ENCODE measurements at places on chromosomes 3 and 15.

GRCh38 chr15:62975515-62975914 lies 67.0 kb upstream of the TPM1 start:
- no peak for DNase-seq

DNA sequence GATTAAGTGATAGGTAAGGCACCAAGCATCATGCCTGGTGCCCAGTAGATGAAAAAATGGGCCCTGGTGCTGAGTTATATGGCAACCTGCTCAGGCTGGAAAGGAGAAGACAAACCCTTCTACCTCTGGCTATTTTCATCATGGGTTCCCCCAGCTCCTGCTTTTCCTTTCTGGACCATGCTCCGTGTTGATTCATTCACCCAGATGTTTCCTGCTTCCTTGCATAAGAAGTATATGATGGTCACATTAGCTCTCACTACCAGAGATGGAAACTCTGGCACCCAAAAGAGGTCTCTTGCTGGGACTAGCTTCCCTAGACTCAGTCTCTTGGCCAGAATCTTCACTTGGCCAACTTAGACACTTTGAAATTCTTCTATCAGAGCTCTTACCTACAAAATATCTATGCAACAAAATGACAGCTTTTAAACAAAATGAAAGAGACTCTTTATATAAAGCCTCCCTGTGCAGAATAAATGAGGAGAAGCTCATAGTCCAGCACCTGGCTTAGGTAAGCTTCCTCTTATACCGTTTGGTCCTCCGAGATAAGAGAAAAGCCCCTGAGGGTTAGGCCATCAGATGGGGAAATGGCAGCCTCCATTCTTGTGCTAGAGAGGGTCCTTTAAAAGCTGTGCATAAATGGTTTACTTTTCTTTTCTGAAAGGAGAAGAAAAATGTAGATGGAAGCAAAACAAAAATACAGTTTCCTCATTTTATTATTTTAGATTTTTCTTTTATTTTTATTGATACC lies 46.8 kb upstream of the MCF2L2 start:
- no peak for DNase-seq

DNA sequence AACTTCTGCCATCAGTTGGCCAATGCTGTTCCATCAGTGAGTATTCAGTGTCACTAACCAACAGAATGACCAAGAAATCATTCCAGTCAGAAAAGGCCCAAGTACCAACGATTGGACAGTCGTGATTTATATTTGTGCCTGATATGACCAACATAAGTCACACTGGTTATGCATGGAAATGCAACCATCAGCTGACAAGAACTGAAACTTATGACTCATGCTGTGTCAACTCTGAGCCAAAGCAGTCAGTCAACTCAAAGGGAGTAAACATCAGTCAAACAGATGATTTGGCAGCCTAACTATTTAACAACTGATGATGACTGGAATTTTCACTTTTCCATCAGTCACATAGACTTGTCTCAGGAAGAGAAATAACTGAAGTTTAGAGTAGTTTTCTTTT lies 142.4 kb downstream of the ANXA2 start:
- no peak for DNase-seq

DNA sequence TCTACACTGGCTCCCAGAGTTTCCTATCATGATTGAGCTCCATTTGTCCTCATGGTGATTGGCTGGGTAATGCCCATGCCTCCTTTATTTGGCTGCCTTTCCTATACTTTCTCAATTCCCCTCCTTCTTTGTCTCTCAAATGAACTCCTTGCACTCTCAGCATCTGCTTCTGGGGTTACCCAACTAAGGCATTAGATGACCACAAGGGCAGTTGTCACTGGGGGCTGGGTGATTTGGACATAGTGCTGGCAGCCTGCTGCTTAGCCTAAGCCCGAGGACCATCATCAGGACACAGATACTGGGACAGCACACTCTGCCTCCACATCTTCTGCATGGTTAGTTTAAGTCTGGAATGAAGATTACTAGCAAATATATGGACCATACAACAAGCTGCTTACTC lies 49.2 kb upstream of the LRRFIP2 start:
- DNase-seq, result no peak

DNA sequence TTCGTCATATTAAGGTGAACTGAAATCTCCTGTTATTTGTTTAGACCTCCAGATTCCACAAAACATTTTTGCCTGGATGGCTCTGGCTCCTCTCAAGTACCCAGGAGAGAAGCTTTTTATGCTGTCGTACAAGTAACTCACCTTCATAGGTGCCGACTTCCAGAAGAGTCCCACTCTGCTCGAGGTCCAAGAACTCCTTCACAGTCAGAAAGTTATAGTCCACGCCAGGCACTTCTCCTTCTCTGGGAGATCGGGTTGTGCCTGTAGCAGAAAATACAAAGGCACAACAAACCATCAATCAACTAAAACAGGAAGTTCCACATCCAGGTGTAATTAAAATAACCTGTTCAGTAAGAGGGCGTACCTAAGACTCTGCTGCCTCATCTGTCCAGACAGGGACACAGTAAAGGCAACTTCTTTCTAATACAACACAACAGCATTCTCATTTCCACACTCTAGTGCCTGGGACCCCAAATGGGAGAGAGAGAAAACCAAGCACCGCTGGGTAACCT lies 545.3 kb downstream of the MAGI1 start:
- DNase-seq, result no peak

DNA sequence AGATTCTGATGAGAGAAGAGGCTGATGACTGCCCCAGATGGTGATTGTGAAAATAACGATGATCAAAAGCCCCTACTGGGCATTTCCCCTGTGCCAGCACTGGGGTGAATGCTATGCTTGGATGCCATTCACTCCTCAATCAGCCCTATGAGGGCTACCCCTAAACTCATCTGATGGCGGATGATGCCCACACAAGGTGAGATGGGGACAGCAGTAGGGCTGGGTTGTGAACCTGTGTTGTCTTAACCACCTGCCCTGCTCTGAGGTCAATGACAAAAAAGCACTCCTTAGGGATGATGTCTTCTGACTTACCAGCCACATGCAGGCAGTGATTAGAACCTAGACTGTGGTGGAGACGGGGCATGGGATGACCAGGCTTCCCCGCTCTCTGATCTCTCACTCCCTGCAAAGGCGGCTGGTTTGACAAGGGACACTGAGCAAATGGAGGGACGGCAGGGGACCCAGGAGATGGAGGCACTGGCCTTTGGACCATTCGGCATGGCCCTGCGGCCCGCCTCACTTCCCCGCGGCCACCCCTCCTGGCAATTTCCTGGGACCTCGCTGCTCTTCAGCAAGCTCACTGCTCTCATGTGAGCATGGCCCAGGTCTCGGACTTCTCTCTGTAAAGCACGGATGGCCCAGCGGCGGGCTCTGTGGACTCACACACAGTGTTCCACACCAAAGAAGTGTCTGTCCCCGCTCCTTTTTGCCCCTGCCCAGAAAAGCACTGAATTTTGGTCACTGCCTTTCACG lies 251.4 kb upstream of the LYSMD4 start:
- DNase-seq, result no peak

Data from GM04503 (cell line).